ENCODE measurements at places on chromosomes 1 and 21. TPM values are rescaled to one million over a fixed set of nuclear protein-coding genes. Genes with fewer than 3 reads are reported as not detected.

EPHB2 gene
- not detected for total RNA-seq

CLEC20A gene
- total RNA-seq: not detected

CD2 gene
- total RNA-seq: not detected

MAP10 gene
- not detected for total RNA-seq

TUFT1 gene
- total RNA-seq: 7.3 TPM

GPR52 gene
- not detected for total RNA-seq

PYGO2 gene
- 21.3 TPM for total RNA-seq

LCK gene
- total RNA-seq: 0.83 TPM

S100A2 gene
- total RNA-seq: 1.4 TPM

KCNE1 gene
- total RNA-seq: 0.35 TPM

MYOM3 gene
- 16.5 TPM for total RNA-seq

GRCh38 chr1:3040004-3040403, 18.7 kb downstream of the ACTRT2 start:
- no peak overlapping the region for H3K27ac ChIP-seq
- H3K27me3 ChIP-seq: peaks cover 12% of the 10 kb centered on the region
- H3K4me3 ChIP-seq: no peak overlapping the region
- no peak for DNase-seq
- H3K36me3 ChIP-seq: no peaks in the 10 kb centered on the region

DNA sequence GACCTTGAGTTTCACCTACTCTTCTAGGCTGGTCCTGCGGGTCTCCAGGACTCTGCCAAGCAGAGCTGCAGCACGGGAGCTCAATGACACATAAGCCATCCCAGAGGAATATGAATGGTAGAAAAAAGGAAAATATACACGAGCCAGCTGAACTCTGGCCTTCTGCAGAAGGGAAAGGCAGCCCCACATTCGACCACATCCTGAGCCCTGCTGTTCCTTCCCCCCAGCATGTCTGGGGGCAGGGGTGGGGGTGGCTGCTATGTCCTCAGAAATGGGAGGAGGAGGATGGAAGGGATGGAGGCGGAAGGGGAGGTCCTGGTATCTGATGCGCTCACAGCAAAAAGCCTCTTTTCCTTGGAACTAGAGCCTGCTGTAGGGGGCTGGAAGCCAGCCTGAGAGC, 12.1 kb upstream of the KDF1 start:
- H3K27me3 ChIP-seq: no peaks in the 10 kb centered on the region
- H3K27ac ChIP-seq: no peak overlapping the region
- no peaks in the 10 kb centered on the region for H3K36me3 ChIP-seq
- no peak for DNase-seq
- peaks cover 76% of the 10 kb centered on the region for H3K4me1 ChIP-seq
- H3K4me3 ChIP-seq: peak overlapping the region; percentile 49

DNA sequence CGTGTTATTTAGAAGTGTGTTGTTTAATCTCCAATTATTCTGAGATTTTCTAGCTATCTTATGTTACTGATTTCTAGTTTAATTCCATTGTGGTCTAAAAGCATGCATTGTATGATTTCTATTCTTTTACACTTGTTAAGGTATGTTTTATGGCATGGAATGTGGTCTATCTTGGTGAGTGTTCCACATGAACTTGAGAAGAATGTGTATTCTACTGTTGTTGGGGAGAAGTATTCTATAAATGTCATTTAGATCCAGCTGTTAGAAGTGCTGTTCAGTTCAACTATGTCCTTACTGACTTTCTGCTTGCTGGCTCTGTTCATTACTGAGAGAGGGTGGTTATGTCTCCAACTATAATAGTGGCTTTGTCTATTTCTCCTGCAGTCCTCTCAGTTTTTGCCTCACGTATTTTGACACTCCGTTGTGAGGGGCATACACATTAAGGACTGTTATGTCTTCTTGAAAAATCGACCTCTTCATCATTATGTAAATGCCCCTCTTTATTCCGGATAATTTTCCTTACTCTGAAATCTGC, 12.0 kb upstream of the PLA2G5 start:
- H3K27ac ChIP-seq: no peak overlapping the region
- no peaks in the 10 kb centered on the region for H3K27me3 ChIP-seq
- no peaks in the 10 kb centered on the region for H3K4me1 ChIP-seq

DNA sequence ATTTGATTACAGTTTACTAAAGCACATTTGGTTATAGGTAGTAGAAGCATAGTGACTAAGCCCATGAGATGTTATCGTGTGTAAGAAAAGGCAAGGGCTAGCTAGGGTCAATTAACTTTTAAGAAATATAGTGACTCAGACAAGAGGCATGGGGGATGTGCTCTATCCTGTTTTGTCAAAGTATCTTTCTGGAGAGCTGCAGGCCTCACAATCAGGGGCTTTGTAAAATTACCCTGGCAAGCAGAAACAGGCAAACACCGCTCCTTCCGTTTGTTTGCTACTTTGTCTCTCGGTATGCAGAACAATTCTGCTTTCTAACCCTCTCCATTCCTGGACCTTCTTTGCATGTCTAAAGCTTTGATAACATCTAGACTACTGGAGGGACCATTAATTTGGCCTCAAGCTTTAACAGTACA, 26.1 kb upstream of the ZNF697 start:
- DNase-seq: peak; percentile 42
- H3K4me1 ChIP-seq: peaks cover 39% of the 10 kb centered on the region
- no peaks in the 10 kb centered on the region for H3K27me3 ChIP-seq
- peak overlapping the region; percentile 29 for H3K4me3 ChIP-seq

DNA sequence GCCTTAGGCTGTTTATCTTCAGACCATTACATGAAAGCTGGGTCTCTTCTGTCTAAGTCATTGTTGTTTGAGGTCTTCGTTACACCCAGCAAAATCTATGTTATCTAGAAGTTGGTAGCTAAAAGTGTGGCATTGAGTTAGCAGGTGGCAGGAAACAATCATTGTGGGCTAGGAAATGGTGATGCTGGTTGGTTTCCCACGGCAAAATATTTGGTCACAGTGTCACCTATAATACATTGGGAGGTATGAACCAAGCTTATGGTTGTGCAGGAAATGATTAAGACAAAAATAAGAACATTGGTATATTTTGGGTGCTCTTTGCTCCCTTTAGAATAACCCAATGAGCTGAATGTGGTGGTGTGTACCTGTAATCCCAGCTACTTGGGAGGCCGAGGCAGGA, 169.7 kb downstream of the TRIM33 start:
- H3K4me3 ChIP-seq: no peak overlapping the region
- no peak for DNase-seq
- peaks cover 15% of the 10 kb centered on the region for H3K27me3 ChIP-seq
- H3K4me1 ChIP-seq: peaks cover 23% of the 10 kb centered on the region
- H3K27ac ChIP-seq: no peak overlapping the region
- no peaks in the 10 kb centered on the region for H3K36me3 ChIP-seq

GRCh38 chr1:200448034-200448762, 38.4 kb upstream of the ZNF281 start:
- no peak for DNase-seq
- H3K27ac ChIP-seq: no peak overlapping the region
- H3K4me1 ChIP-seq: peaks cover under 1% of the 10 kb centered on the region
- no peaks in the 10 kb centered on the region for H3K36me3 ChIP-seq
- no peaks in the 10 kb centered on the region for H3K27me3 ChIP-seq

- H3K4me1 ChIP-seq: no peaks in the 10 kb centered on the region
- no peak overlapping the region for H3K27ac ChIP-seq
- DNase-seq: no peak
- H3K27me3 ChIP-seq: no peaks in the 10 kb centered on the region
- no peaks in the 10 kb centered on the region for H3K36me3 ChIP-seq
Measured at GRCh38 chr1:171434717-171435346, 50.5 kb upstream of the PRRC2C start.

DNA sequence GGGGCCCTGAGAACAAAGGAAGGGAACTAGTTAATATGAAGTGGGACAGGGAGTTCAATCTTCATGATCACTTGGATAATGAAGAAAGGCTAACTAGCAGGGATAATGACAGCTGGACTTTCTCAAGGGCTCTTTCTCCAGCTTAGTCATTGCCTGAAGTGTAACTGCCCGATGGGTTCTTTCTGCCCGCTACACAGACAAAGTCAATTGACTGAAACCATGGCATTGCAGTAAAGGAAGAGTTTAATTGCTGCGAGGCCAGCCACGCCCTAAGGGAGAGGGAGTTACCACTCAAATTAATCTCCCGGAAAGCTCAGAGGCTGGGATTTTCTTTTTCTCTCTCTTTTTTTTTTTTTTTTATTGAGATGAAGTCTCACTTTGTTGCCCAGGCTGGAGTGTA, 16.6 kb upstream of the SLC2A5 start:
- H3K27ac ChIP-seq: no peak overlapping the region
- no peak overlapping the region for H3K4me3 ChIP-seq
- no peaks in the 10 kb centered on the region for H3K36me3 ChIP-seq
- no peak for DNase-seq
- peaks cover 38% of the 10 kb centered on the region for H3K27me3 ChIP-seq

DNA sequence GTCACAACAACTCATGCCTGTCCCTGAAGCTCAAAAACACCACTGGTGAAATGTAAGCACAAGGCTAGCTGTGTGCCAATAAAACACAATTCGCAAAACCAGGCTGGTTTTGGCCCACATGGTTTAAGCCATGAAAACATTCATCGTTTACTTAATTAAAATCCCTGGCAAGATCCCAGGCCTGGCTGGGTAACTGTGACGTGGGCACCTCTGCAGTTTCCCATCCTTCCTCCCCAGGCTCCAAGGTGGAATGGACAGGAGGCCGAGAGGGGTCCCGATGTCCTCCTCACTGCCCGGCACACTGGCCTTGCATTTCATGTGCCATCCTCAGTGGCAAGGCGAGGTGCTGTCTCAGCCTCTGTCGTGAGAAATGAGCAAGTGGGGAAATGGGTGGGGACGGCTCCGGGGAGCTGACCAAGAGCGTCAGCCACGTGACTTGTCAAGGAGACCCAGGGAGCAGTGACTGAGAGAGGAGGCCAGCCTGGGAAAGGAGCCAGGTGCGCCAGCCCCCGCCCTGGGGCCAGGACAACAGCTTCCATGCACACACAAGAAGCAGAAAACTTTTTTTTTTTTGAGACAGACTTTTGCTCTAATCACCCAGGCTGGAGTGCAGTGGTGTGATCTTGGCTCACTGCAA, 153.1 kb upstream of the RAB4A start:
- H3K27ac ChIP-seq: no peak overlapping the region
- H3K4me1 ChIP-seq: peaks cover 50% of the 10 kb centered on the region
- no peaks in the 10 kb centered on the region for H3K36me3 ChIP-seq
- H3K27me3 ChIP-seq: no peaks in the 10 kb centered on the region
- H3K4me3 ChIP-seq: no peak overlapping the region

- no peaks in the 10 kb centered on the region for H3K36me3 ChIP-seq
- H3K27me3 ChIP-seq: no peaks in the 10 kb centered on the region
- no peak overlapping the region for H3K27ac ChIP-seq
- DNase-seq: no peak
- no peaks in the 10 kb centered on the region for H3K4me1 ChIP-seq
Measured at GRCh38 chr1:237032029-237032428, 10.0 kb upstream of the RYR2 start.

DNA sequence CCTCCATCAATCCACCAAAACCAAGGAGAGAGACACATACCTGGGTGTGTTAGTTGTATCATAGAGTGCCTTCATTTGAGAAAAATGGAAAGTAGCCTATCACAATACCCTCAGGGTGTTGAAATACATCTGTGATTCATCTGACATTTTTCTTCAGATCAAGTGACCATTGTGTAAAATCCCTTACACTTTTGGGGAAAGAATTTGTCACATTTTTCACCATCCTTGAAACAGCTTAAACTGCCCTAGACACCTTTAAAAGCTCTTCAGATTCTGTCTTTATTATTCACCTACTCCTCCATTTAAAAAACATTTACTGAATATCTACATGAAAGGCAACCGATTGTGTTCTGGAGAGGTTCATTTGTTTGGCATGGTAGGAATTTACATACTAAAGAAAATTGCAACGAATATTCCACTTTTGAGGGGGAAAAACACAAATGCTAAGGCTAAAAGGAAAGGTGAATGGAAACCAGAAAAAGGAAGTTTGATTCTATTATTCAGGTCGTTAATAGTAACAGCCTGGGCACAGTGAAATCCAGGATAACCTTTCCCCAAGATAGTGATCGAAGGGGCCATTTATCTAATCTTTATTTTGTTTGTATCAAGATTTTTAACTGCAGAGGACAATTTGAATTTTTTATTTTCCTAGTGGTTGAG, 70.4 kb upstream of the SAMSN1 start:
- no peaks in the 10 kb centered on the region for H3K4me1 ChIP-seq
- DNase-seq: no peak
- no peaks in the 10 kb centered on the region for H3K36me3 ChIP-seq
- no peak overlapping the region for H3K27ac ChIP-seq

DNA sequence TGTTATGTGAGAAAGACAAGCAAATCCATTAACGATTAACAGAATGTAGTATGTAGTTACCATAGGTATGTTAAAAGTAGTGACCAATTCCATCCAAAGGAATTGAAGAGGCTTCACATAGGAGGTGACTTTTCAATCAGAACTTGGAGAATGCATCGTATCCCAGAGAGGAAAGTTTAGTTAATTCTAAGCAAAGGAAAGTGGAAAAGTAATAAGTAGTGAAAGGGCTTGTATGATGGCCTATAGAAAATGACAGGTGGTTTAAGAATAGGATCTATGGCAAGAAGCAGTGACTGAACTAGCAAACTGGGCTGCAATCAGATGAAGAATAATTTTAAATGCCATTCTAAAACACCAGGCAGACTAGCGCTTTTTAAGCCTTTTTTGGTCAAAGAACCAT, 16.6 kb downstream of the SCMH1 start:
- H3K27me3 ChIP-seq: no peaks in the 10 kb centered on the region
- no peak overlapping the region for H3K4me3 ChIP-seq
- H3K36me3 ChIP-seq: peaks cover 2% of the 10 kb centered on the region
- peaks cover 32% of the 10 kb centered on the region for H3K4me1 ChIP-seq
- H3K27ac ChIP-seq: no peak overlapping the region

- peaks cover 10% of the 10 kb centered on the region for H3K4me1 ChIP-seq
- no peaks in the 10 kb centered on the region for H3K36me3 ChIP-seq
- no peaks in the 10 kb centered on the region for H3K27me3 ChIP-seq
Measured at GRCh38 chr1:25150985-25151495, 81.3 kb downstream of the SYF2 start.

GRCh38 chr1:100353071-100353801, 930 bp downstream of the CDC14A start:
- no peaks in the 10 kb centered on the region for H3K27me3 ChIP-seq
- peak overlapping the region; percentile 95 for H3K27ac ChIP-seq
- H3K36me3 ChIP-seq: peaks cover 1% of the 10 kb centered on the region
- peaks cover 44% of the 10 kb centered on the region for H3K4me1 ChIP-seq
- H3K4me3 ChIP-seq: peak overlapping the region; percentile 89

DNA sequence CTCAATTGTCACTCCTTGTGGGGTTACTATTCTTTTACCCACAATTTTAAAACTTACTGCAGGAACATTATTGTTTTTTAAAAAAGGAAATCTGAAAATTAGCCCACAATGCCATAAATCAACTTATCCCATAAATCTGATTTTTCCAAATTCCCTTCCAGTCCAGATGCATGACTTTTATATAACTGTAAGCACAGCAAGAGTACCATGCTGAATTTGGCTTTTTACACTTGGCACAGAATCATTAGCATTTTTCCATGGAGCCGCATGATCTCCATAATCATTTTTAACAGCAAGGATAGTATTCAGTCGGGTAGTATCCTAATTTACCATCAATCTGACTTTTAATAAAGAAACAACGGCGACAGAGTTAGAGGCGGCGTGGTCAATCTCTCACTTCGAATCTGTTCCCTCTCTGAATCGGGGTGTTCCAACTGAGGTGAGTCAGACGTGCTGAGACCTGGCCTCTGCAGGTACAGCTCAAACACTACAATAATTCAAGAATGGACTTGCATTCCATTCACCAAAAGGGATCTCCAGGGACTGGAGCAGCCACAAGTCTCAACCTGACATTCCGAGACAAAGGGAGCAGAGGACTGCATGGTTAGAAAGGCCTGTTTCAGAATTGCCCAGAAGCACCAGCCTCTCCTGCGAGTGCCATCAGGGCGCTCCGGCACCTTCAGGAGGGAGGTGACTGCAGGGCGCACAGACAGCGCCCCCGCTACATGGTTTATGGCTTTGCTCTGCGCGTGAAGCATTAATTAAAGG, 48.9 kb downstream of the SLC66A1 start:
- no peak for DNase-seq
- H3K27me3 ChIP-seq: no peaks in the 10 kb centered on the region
- no peak overlapping the region for H3K27ac ChIP-seq
- H3K36me3 ChIP-seq: peaks cover 39% of the 10 kb centered on the region
- H3K4me1 ChIP-seq: peaks cover 15% of the 10 kb centered on the region
